IPS-NIHi11 (cell line): ENCODE measurements at places on chromosomes 3 and 15.

DNA sequence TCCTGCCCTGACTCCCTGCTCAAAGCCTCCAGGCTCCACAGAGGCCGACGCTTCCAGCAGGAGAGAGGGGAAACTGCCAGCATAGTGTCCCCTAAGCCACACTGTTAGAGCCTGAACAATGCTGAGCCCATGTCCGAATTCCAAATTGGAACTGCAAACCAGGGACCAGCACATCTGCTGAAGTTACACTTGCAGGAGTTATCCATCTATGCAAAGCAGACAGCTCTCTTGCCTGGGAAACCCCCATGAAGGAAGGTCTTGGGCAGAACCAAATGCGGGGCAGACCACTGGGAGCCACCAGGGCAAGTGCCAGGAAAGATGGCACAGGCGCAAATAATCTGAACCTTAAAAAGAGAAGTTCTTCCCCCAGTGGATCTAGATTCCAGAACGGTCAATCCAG lies 625 bp downstream of the LRRC15 start:
- no peak for DNase-seq

- DNase-seq, result no peak
These were observed 95.1 kb downstream of the DHX36 start for GRCh38 chr3:154229217-154229590.

GRCh38 chr3:3084890-3085289 lies 25.3 kb downstream of the IL5RA start:
- DNase-seq, result no peak

DNA sequence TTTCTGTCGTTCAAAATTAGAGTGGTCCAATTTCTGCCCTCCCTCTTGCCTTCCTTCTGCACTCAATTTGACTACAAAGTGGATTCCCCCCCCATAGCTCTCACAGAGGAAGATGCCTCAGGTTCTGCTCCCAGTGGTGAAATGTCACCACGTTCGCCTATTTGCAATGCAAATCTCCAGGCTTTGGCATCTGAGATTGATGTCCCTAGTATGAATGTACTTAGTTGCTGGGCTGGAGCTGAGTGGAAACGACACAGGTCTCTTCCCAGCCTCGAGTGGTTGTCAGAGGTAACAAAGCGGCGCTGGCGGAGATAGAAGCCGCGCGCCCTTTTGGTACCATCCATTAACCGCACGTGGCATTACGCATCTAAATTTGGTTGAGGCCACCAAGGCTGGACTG lies 860.1 kb downstream of the MCTP2 start:
- no peak for DNase-seq

- DNase-seq, result no peak
These were observed 274.8 kb downstream of the BBX start for GRCh38 chr3:107797586-107797985.

DNA sequence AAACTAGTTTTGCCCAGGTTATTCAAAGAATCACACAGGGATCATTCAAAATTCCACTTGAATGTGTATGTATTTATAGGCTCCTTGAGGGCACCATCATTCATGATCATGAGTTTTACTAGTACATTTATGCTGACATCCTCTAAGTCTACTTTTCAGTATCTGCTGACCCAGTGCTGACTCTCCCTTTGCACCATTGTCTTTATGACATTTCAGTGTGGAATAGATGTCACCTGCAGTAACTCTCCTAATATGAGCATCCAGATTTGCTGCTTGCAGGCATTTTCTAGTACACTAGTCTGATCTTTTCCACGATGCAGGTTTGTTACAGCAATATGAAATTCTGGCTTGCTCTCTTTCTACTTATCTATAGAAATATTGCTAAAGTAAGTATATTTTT lies 1603.5 kb downstream of the SI start:
- DNase-seq, result no peak

DNA sequence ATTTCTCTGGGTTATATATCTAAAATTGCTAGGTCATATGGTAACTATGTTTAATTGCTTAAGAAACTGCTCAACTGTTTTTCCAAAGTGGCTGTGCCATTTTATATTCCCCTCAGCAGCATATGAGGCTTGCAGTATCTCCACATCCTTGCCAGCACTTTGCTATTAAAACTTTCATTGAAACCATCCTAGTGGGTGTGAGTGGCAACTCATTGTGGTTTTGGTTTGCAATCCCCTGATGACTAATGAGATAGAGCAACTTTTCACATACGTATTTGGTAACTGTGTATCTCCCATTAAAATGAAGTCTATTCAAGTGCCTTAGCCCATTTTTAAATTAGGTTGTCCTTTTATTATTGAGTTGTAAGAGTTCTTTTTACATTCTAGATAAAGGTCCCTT lies 17.3 kb downstream of the KPNA1 start:
- DNase-seq, result no peak

GRCh38 chr15:62799919-62800318 lies 242.6 kb upstream of the TPM1 start:
- no peak for DNase-seq

GRCh38 chr3:60847791-60848190 lies 403.5 kb downstream of the FHIT start:
- no peak for DNase-seq

GRCh38 chr3:65824166-65824565 lies 214.6 kb downstream of the MAGI1 start:
- no peak for DNase-seq
